ENCODE measurements at places on chromosomes 2 and 18. TPM values are rescaled to one million over a fixed set of nuclear protein-coding genes. Genes with fewer than 3 reads are reported as not detected.

Gene SERPINB10
- polyA plus RNA-seq: 2.5 TPM

Gene IL37
- polyA plus RNA-seq: 0.43 TPM

Gene DCC
- polyA plus RNA-seq: 0.68 TPM

Gene ST3GAL5
- 39.2 TPM for polyA plus RNA-seq

Gene C2orf68
- polyA plus RNA-seq: 38.5 TPM
